ENCODE measurements at places on chromosomes 3 and 15.

GRCh38 chr15:31930967-31931366, 99.3 kb upstream of the CHRNA7 start:
- DNase-seq = no peak

DNA sequence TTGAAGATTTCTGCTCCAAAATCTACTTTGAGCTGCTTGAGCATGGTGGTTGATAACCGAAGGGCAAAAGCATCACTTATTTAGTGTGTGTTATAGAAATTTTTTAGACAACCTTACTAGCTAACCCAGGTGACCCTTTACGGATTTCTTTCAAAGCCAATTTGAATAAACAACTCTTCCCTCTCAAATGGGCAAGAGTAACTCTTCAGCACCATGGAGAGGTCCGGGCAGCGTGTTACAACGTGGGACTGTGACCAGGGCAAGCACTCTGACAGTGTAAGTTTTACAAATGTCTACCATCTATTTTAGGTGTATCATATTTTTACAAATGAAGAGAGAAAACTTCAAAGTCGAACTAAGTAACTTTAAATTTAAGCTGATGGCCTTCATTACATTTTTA, 471.8 kb downstream of the MFSD1 start:
- no peak for DNase-seq

- no peak for DNase-seq
Measured at GRCh38 chr3:52353291-52353855, 37.3 kb downstream of the DNAH1 start.

- DNase-seq = no peak
Measured at GRCh38 chr3:125090649-125091048, 34.9 kb upstream of the HEG1 start.

GRCh38 chr3:65858749-65859148, 180.0 kb downstream of the MAGI1 start:
- no peak for DNase-seq

Measured in T-helper 1 cell (primary cell).